ENCODE measurements at places on chromosomes 7 and 10. TPM values are rescaled to one million over a fixed set of nuclear protein-coding genes. Genes with fewer than 3 reads are reported as not detected.

GRCh38 chr10:124066781-124067714 is 26.4 kb downstream of the CHST15 start:
- DNase-seq: no peak

DNA sequence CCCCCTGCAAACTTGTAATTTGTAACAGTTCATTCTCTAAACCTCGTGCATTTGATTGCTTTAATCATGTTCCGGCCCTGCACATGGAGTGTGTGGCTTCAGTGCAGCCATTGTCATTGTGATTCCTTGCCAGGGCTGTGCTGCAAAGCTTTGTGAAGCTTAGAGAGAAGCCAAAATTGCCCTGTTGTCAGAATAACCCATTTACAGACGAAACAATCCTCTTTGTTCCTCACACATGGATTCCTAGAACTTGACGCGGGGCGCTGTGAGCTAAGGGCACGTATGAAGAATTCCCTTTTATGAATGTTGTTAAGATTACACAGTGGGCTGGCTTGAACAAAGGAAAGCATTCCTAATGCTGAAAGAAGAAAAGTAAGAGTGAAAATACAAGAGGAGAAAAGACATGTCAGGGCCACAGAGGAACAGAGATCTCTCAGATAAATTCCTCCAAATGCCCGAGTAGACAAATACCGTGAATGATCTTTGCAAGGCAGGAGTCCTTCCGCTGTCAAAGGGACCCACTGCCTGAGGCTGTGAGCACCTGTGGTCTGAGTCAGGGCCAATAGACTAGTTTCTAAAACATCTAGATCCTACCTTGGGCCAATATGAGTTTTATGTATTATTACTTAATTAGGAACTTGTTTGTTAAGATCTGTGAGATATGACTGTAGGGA is 205.4 kb upstream of the C7orf33 start:
- DNase-seq: no peak

SCART1 gene
- polyA plus RNA-seq: 1.9 TPM

DNA sequence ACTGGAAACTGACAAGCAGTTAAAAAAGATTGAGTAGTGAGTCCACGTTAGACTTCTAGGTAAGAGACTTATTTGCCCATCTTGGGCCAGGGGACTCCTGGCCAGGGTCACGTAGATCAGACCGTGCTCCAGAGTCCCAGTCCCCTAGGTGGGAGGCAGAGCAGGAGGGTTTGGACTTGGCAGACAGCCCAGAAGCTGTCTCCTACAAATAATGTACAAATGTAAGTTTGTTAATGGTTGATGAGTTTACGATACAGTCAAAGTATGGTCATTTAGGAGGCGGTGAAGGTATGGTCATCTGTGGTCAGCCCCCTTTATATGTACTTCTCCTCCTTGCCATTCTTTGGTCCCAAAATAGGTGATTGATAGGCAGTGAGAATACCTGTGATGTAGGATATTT is 28.2 kb downstream of the INPP5F start:
- DNase-seq: no peak

DNA sequence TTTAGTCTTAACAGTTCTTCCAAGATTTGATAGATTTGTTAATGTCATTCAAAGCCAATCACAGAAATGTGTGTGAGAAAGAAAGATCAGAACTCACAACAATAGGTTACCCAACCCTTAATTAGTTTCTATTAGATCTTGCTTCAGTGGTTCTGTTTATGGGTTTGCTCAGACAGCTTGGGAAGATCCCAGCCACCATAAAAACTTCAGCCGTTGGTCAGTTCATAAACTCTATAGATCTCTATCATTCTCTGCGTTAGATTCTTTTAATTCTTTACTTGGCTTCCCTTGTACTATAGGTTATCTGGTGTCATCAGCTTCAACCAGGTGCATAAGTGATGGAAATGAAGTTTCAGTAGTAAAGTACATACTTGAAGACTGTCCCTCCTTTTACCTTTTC is 54.4 kb downstream of the ZNF277 start:
- no peak for DNase-seq

- no peak for DNase-seq
Observed at GRCh38 chr10:60777696-60778213, 523 bp upstream of the CDK1 start.

TMEM176A gene
- 17.1 TPM for polyA plus RNA-seq

DNA sequence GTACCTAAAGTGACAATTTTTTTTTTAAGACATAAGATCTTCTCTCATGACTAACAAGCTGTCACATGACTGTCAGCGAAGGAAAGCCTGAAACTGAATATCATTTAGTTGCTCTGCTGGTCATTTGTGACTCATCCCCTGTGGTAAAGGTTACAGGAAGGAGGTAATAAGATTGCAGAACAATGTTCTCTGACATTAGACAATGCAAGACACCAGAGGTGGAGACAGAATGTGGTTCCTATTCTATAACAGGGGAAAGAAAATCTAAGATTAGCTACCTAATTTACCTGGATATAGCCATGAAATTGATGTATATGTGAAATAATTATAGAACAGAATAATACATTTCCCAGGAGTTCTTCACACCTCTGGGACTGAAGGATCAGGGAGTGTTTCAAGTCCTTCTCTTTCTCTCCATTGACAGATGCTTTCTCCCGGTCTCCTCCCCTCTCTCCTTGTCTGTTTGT is 47.7 kb downstream of the LRGUK start:
- DNase-seq: no peak

DNA sequence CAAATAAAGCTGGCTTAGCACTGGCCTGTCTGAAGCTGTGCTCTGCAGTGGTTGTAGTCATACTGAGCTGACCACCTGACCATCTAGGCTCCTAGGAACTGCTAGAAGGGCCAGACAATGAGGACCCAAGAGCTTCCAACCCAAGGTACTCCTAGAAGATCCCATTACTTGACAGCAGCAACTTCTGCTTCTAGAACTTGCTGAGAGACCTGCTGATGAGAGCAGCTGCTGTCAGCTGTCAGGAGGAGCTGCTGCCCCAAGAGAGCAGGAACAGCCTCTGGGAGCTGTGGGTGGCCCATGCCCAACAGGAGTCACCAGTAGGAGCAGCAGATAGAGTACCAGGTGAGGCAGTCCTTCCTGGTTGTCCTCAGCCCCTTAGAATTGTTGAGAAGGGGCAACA is 70.2 kb downstream of the RBM20 start:
- no peak for DNase-seq

FIGNL1 gene
- polyA plus RNA-seq: 18.5 TPM

OPN4 gene
- polyA plus RNA-seq: not detected

GRCh38 chr7:157713591-157713990 is 376.8 kb downstream of the DNAJB6 start:
- DNase-seq: no peak

DNA sequence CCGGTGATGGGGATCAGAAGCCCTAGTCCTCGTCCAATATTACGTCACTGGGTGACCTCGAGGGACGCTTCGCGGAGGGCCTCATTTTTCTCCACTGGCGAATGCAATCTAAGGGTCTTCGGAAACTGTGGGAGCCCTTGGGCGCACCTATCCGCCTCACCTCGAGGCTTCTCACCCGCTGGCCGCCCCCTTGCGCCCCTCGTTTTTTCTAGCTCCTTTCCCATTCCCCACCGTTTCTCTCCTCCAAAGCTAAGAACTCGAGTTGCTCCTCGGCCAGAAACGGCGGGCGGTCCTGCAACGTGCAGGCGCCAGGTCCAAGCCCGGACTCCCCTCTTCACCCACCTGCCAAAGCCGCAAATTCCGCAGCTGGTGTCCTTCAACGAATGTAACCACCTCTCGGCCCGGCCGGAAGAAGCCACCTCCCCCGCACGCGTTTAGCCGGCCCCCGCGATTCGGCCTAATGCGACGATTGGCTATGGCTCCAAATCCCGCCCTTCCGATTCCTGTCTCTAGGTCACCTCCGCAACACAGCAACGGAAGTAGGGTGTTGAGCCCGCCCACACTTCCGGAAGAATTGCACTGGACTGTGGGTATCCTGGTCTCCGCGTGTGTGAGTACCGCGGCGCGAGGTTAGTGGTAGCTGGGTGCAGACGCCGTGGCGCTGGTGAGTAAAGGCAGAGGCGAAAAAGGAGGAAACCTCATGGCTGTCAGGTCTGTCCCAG is at the start of the genes ATP5MK and PDCD11:
ATP5MK (minus strand) TSS at position 409 of the 722 bp plus-strand sequence. CDS start 4,018 bp downstream, outside the sequence.
PDCD11 (plus strand) TSS at position 560 of the 722 bp plus-strand sequence. CDS start 1,801 bp downstream, outside the sequence.
- peak; percentile 96 for DNase-seq

GAD2 gene
- 23.5 TPM for polyA plus RNA-seq

TMEM176B gene
- 21.7 TPM for polyA plus RNA-seq

GRCh38 chr10:63707254-63707910 is 186.2 kb downstream of the REEP3 start:
- DNase-seq: no peak

DNA sequence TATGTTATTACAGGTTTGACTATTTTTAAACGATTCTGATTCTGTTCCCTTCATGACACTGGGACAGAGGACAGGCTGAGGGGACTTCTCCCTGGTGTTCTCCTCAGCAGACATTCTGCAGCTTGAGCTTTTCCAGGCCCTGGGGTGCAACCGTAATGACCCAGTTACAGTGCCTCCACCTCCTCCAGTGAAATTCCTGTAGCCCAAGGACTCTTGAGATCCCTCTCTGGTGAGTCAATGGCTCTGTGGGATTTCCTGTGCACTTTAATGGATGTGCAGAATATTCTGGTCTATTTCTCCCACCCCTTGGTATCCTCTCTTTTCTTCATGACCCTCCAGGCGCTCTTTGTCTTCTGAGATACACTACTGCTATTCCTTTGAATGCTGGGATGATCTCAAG is 319.3 kb downstream of the INHBA start:
- no peak for DNase-seq

GRCh38 chr7:46569133-46569465 is 648.0 kb upstream of the IGFBP3 start:
- no peak for DNase-seq

- no peak for DNase-seq
Observed at GRCh38 chr7:92749832-92750446, 86.4 kb downstream of the CDK6 start.

DNA sequence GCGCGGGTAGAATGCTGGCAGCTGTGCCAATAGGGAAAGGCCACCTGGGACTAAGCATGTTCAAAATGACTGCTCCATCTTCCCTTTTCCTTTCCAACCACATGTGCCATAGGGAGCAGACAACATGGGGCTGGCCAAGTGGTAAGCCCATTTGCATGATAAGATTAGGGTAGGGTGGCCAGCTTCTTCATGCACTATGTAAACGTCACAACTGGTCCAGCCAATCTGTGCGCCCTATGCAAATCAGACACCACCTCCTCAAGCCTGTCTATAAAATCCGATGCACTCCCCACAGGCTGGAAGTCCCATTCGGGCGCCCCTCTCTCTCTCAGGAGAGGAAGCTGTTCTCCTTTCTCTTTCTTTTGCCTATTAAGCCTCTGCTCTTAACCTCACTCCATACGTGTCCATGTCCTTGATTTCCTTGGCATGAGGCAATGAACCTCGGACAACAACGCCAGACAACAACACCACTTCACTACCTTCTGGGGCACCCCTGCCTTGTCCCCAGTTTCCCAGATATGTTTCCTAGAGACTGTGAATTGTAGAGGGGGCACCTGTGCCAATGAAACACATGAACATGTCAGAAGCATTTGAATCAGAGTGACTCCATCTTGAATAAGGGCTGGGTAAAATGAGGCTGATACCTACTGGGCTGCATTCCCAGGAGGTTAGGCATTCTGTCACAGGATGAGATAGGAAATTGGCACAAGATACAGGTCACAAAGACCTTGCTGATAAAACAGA is 19.1 kb upstream of the EXOC6 start:
- no peak for DNase-seq

GPAM gene
- polyA plus RNA-seq: 16.8 TPM

HYCC1 gene
- 15.9 TPM for polyA plus RNA-seq

FKBP6 gene
- polyA plus RNA-seq: 0.17 TPM

DNA sequence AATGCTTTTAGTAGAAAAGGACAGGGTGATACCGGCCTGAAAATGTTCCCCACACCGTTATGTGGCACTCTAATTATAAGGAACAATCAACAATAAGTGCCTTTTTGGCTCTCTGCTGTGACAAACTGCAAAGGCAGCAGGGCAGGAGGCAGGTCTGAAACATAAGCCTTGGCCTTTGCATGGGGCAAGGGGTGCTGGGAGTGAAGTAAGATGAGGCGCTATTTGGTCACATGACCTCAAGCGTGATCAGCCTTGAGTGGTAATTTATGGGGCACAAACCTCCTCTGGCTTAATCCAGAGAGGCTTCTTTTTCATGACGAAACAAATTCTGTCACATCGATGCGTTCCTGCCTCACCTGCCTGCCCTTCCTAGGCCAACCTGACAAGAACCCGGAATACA is 202.7 kb downstream of the TAX1BP1 start:
- no peak for DNase-seq

DNA sequence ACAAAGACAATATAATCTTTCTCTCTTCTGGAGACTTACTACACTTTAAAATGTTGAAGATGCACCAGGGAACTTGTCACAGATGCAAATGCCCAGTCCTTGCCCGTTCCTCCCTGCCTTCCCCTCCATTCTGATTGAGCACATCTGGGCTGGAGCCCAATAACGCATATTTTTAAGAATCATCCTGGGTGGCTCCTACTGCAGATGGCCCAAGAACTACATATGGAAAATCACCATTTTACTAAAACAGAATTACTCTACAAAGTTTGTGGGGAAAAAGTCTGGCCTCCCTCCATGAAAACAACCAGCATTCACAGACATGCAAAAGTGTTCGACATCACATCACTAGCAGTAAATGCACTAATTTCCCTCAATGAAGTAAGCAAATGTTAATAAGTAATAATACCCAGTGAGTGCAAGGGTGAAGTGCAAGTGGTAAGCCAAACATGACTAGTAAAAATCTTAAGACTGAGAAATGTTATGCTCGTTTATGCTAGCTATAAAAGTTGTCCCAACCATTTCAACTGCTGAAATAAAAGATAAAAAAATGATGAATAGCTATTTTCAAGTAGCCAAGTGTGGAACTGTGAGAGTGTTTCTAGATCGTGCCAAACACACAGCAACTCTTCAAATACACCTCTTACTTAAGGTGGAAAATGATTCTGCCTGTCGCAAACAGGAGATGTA is 43.5 kb downstream of the TSPAN12 start:
- no peak for DNase-seq

Measured in spinal cord (tissue), 10 donors.